ENCODE measurements at places on chromosomes 11 and 22.
A peak's percentile ranks its signal among the peaks of the same experiment; 100 is the strongest.

GRCh38 chr11:30311189-30311588 is 11.7 kb upstream of the ARL14EP start:
- no peak overlapping the region for H3K27ac ChIP-seq
- H3K27me3 ChIP-seq: no peaks in the 10 kb centered on the region
- no peaks in the 10 kb centered on the region for H3K4me1 ChIP-seq
- no peak for DNase-seq

- no peak for DNase-seq
- H3K4me3 ChIP-seq: no peak overlapping the region
- no peaks in the 10 kb centered on the region for H3K4me1 ChIP-seq
- no peak overlapping the region for H3K27ac ChIP-seq
- H3K36me3 ChIP-seq: no peaks in the 10 kb centered on the region
- H3K27me3 ChIP-seq: no peaks in the 10 kb centered on the region
Observed at GRCh38 chr11:3609416-3610265, 32.2 kb downstream of the ART5 start.

GRCh38 chr11:68042219-68043028 is 3.6 kb downstream of the TCIRG1 start:
- peaks cover 37% of the 10 kb centered on the region for H3K4me1 ChIP-seq
- peak overlapping the region; percentile 57 for H3K4me3 ChIP-seq
- DNase-seq: peak; percentile 28
- peak overlapping the region; percentile 89 for H3K27ac ChIP-seq
- no peaks in the 10 kb centered on the region for H3K27me3 ChIP-seq

DNA sequence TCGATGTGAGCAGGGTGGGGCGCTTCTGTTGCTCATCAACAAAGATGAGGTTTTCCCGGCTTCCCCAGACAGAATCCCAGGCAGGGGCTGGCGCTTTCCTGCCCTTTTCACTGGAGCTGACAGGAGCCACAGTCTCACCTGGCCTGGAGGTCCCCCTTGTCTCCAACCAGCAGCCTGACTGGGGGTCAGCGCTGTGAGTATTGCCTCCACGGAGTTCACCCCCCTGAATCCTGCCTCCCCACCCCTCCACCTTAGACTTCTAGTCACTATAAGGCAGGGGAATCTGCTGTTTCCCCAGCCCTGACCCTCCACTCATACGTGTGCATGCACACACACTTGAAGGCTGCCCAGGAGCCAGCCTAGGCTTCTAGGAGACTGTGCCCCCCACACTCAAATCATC is 58.8 kb upstream of the LYVE1 start:
- H3K4me1 ChIP-seq: no peaks in the 10 kb centered on the region
- no peak for DNase-seq
- no peaks in the 10 kb centered on the region for H3K36me3 ChIP-seq
- no peak overlapping the region for H3K27ac ChIP-seq
- H3K27me3 ChIP-seq: no peaks in the 10 kb centered on the region

DNA sequence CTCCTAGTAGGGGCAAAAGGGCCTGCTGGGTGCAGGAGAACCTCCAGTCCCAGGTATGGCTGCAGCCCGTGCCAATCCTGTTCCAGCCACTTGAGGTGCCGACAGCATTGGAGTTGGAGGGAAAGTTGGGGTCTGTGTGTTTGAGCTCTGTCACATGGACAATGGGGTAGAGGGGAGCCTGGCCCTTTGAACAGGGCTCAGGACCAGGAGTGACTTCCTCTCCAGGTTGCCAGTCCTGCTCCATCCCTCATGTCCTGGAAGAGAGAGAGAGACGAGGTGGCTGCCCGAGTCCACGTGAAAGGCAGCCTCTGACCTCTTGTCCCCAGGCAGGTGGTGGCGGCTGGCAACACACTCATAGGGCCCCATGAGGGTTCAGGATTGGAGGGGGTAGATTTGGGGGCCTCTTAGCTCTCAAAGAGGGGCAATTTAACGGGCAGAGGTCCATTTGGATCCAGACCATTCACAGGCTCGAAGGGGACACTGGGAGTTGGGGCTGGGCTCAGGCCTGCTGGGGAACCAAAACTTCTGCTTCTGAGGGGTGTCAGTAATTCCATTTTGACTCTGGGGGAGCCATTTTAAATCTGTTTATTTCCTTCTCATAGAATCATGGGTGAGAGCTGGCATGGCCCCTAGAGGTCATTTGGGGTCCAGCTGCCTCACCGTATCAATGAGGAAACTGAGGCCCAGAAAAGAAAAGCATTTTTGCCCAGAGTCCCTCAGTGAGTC is 4.1 kb downstream of the ADORA2A start:
- H3K36me3 ChIP-seq: no peaks in the 10 kb centered on the region
- H3K27ac ChIP-seq: no peak overlapping the region
- no peaks in the 10 kb centered on the region for H3K27me3 ChIP-seq

GRCh38 chr11:16831316-16832192 is 93.1 kb downstream of the C11orf58 start:
- H3K4me3 ChIP-seq: no peak overlapping the region
- peaks cover 4% of the 10 kb centered on the region for H3K36me3 ChIP-seq
- H3K4me1 ChIP-seq: no peaks in the 10 kb centered on the region

DNA sequence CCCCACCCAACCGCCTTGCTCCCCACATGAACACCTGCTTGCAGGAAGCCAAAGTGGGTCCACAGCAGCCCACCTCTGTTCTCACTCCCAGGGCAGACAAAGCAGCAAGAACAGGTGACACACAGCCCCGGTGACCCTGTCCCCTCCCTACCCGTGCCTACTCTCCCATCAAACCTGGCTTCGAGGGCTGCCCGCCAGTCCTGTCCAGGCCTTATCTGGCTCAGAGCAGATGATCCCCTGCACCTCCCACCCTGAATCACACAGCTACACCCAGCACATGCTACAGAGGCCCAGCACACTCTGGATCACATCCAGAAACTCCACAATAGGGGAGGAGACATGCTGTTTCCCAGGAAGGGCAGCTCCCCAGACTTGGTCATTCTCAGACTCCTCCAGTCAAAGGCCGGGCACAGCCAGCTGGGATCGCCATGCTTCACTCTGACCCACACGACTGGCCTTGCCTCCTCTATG is 6.2 kb upstream of the RGL4 start:
- H3K36me3 ChIP-seq: no peaks in the 10 kb centered on the region
- no peak overlapping the region for H3K27ac ChIP-seq
- no peaks in the 10 kb centered on the region for H3K27me3 ChIP-seq
- no peak overlapping the region for H3K4me3 ChIP-seq

DNA sequence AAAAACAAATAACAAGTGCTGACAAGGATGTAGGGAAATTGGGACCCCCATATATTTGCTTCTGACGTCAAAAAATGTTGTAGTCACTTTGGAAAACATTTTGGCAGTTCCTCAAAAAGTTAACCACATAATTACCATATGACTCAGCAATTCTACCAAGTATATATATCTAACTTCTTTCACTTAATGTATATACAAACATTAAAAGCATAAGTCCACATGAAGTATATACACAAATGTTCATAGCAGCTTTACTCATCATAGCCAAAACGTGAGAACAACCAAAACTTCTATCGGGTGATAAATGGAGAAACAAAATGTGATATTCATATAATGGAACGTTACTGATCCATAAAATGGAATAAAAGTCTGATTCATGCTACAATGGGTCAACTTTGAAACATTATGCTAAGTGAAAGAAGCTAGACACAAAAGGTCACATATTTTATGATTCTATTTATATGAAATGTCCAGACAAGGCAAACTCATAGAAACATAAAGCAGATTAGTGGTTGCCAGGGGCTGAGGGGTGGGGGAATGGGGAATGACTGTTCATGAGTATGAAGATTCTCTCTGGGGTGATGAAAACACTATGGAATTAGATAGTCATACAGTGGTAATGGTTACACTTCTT is 48.7 kb upstream of the TEAD1 start:
- no peak overlapping the region for H3K4me3 ChIP-seq
- no peaks in the 10 kb centered on the region for H3K36me3 ChIP-seq
- no peaks in the 10 kb centered on the region for H3K4me1 ChIP-seq
- no peak for DNase-seq

DNA sequence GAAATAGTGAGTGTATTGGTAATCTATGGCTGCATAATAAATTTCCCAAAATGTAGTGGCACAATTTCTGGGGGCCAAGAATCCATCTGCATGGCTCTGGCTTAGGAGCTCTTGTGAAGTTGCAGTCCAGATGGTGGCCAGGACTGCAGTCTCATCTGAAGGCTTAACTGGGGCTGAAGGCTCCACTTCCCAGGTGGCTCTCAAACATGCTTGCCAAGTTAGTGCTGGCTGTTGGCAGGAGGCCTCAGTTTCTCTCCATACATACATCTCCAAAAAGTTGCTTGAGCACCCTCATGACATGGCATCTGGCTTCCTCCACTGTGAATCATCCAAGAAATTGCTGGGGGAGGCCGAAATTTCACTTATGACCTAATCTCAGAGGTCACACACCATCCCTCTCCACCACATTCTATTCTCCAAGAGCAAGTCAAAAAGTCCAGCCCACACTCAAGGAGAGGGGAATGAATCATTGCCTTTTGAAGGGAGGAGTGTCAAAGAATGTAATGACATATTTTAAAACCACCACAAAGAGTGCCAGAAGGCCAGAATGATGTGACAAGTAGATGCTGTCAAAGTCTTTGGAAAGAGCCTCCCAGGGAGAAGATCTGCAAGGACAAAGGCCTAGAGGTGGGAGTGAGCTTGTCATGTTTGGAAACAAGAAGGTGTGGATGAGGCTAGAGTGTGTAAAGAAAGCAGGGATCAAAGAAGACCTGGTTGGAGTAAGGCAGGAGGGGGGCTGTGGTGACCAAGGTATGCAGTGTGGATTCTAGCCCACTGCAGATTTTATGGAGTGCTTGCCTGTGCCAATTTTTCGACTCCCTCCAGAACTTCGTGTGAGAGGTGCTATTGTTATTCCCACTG is 566.2 kb downstream of the MIAT start:
- H3K36me3 ChIP-seq: no peaks in the 10 kb centered on the region
- DNase-seq: no peak
- no peak overlapping the region for H3K4me3 ChIP-seq
- no peak overlapping the region for H3K27ac ChIP-seq
- H3K4me1 ChIP-seq: no peaks in the 10 kb centered on the region

DNA sequence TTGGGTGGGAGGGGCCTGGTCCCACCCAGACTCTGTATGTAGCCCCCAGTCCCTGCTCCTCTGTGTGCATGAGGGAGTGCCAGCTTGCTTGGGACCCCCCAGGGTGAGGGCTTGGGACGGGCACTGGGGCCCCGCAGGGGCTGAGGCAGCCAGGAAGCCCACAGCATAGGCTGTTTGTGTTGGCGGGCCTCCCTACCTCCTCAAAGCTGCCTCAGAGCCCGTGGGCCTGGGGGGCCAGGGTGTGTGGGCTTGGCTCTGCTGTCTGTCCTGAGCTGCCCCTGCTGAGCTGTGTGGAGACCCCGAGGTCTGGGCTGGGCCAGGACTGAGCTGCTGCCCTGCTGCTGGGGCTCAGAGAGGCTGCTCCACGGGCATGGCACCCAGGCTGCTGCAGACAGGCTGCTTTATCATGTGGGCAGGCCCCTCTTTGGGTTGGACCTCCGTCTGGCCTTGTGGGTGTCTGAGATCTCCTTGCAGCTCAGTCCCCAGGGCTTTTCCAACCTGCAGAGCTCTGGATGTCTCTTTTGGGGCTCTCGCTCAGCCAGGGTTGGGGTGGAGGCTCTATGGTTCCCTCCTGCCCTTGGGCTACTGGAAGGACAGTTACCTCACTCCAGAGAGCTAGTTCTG is 3.3 kb downstream of the TSPAN4 start:
- peaks cover 31% of the 10 kb centered on the region for H3K4me1 ChIP-seq
- DNase-seq: peak; percentile 30
- H3K27me3 ChIP-seq: no peaks in the 10 kb centered on the region
- H3K36me3 ChIP-seq: no peaks in the 10 kb centered on the region

DNA sequence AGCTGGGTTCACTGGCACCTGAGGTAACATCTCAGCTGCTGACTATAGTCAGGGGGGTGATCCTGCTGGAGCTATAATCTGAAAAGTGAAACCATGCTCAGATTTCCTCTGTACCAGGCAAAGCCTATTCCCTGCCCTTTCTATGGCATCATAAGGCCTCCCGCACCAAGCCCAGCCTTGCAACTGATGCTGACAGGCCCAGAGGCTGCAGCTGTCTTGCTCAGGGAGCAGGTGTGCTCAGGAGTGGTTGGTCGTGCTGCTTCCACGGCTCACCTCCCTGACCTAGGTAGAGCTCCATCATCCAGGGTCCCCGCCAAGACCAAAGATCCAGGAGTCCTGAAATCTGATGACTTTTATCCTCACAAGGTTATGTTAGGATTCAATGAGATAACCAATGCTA is 121.7 kb downstream of the FEZ1 start:
- no peak overlapping the region for H3K4me3 ChIP-seq
- DNase-seq: no peak
- no peak overlapping the region for H3K27ac ChIP-seq
- no peaks in the 10 kb centered on the region for H3K4me1 ChIP-seq
- H3K36me3 ChIP-seq: no peaks in the 10 kb centered on the region

GRCh38 chr11:23232652-23233051 is 372.4 kb upstream of the CCDC179 start:
- DNase-seq: no peak
- H3K27me3 ChIP-seq: no peaks in the 10 kb centered on the region
- H3K36me3 ChIP-seq: no peaks in the 10 kb centered on the region
- no peaks in the 10 kb centered on the region for H3K4me1 ChIP-seq
- no peak overlapping the region for H3K4me3 ChIP-seq

DNA sequence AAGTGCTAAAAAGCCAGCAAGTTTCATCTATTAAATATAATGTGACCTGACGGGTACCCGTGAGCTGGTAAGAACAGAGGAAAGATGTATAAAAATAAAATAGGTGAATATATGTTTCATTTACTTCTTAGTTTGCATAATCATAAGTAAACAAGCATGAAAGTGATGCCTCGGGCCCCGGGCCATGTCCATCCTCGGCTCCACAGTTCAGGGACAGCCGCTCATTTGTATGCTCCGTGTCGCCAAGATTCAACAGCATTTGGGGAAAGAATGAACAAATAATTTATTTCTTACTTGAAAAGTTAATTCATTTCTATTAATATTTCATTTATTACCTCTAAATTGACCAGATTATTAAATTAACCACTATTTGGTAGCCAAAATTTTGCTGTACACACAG is 251.8 kb downstream of the NTM start:
- no peaks in the 10 kb centered on the region for H3K27me3 ChIP-seq
- DNase-seq: no peak
- H3K4me1 ChIP-seq: no peaks in the 10 kb centered on the region
- no peaks in the 10 kb centered on the region for H3K36me3 ChIP-seq

GRCh38 chr11:63502252-63502820 is 3.5 kb upstream of the LGALS12 start:
- no peak overlapping the region for H3K27ac ChIP-seq
- H3K4me1 ChIP-seq: peaks cover 48% of the 10 kb centered on the region
- no peak overlapping the region for H3K4me3 ChIP-seq
- no peak for DNase-seq

GRCh38 chr11:8332196-8332595 is 68.5 kb upstream of the LMO1 start:
- H3K27ac ChIP-seq: no peak overlapping the region
- H3K4me3 ChIP-seq: no peak overlapping the region

- H3K27ac ChIP-seq: no peak overlapping the region
- H3K36me3 ChIP-seq: no peaks in the 10 kb centered on the region
- no peak for DNase-seq
- H3K4me1 ChIP-seq: no peaks in the 10 kb centered on the region
- H3K4me3 ChIP-seq: no peak overlapping the region
Observed at GRCh38 chr11:111476366-111476765, 35.8 kb downstream of the BTG4 start.
